IMR-90 (cell line): ENCODE measurements at places on chromosomes 11 and 22. TPM values are rescaled to one million over a fixed set of nuclear protein-coding genes. Genes with fewer than 3 reads are reported as not detected.
A peak's percentile ranks its signal among the peaks of the same experiment; 100 is the strongest.

The SCN2B gene
- total RNA-seq = under 0.01 TPM in 2 replicates

DNA sequence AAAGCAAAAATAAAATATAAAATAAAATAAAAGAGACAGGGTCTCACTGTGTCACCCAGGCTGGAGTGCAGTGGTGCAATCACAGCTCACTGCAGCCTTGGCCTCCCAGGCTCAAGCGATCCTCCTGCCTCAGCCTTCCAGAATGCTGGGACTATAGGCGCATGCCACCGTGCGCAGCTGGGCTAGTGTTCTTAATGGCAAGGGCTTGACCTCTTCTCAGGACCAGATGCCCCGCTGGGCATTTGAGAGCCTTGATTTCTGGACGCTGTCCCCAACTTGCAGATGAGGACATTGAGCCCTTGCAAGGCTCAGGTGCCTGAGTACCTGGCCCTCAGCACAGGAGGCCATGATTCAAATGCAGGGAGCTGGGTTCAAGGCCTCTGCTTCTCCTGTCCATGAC, 82.6 kb downstream of the DHCR7 start:
- no peak overlapping the region for H3K27ac ChIP-seq
- H3K4me3 ChIP-seq = no peak overlapping the region
- DNase-seq = no peak
- no peaks in the 10 kb centered on the region for H3K4me1 ChIP-seq

GRCh38 chr22:38415561-38416321, 39.3 kb downstream of the KCNJ4 start:
- H3K4me3 ChIP-seq = no peak overlapping the region
- H3K4me1 ChIP-seq = no peaks in the 10 kb centered on the region; the same call in 1 of the 2 replicates
- no peaks in the 10 kb centered on the region for H3K36me3 ChIP-seq

GRCh38 chr11:4094348-4095291, at the start of gene RRM1:
Gene RRM1 (plus strand): TSS chr11:4094799. CDS start chr11:4095013, 214 bp downstream.
- H3K27me3 ChIP-seq = no peaks in the 10 kb centered on the region
- no peaks in the 10 kb centered on the region; the same call in 1 of the 2 replicates for H3K36me3 ChIP-seq
- peak within 1 kb of the TSS; percentile 88 for H3K27ac ChIP-seq

The BIK gene
- total RNA-seq = 0.18 and 0.28 TPM in 2 replicates

GRCh38 chr11:83976086-83976485, 689.9 kb upstream of the CCDC90B start:
- H3K4me3 ChIP-seq = no peak overlapping the region
- no peaks in the 10 kb centered on the region for H3K27me3 ChIP-seq
- no peaks in the 10 kb centered on the region for H3K36me3 ChIP-seq
- H3K27ac ChIP-seq = no peak overlapping the region
- no peak for DNase-seq
- no peaks in the 10 kb centered on the region for H3K4me1 ChIP-seq
